ENCODE measurements at places on chromosomes 5 and 9.
A peak's percentile ranks its signal among the peaks of the same experiment; 100 is the strongest.

GRCh38 chr9:35108461-35108860 lies 5.5 kb upstream of the STOML2 start:
- no peak for DNase-seq

DNA sequence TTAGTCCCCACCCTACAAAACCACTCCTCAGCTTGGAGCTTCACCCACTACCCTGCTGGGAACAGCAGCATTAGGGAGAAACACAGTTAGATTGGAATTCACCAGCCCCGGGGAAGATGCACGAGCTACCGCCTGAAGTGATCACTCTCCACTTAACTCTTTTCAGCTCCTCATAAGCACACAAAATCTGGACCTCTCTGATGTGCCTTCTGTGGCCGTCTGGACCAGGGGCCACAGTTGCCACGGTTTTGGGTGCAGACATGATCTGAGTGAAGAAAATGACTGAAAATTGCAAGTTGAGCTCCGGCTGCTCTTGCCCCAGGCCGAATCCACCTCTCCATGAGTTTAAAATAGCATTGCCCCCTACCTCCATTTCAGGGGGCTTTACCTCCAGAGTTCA lies 95.2 kb downstream of the TENT4A start:
- no peak for DNase-seq

- DNase-seq, result no peak
These were observed 144.4 kb downstream of the ARHGEF28 start for GRCh38 chr5:73770172-73771025.

- DNase-seq, result peak; percentile 36
These were observed 60.2 kb downstream of the MELK start for GRCh38 chr9:36632892-36633291.

DNA sequence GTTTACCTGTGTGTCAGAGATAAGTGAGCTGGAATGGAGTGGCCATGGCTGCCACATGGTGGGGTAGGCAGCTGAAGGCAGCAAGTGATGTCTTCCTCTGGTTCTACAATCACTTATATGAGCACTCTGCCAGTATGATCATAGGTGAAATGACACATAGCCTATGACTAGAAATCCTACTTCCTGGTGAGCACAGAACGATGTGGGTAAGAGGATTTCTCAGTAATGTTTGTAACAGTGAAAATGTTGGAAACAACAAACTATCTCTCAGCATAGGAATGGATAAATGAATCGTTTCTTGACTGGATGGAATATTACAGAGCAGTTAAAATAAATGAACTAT lies 187.0 kb upstream of the S1PR3 start:
- no peak for DNase-seq

DNA sequence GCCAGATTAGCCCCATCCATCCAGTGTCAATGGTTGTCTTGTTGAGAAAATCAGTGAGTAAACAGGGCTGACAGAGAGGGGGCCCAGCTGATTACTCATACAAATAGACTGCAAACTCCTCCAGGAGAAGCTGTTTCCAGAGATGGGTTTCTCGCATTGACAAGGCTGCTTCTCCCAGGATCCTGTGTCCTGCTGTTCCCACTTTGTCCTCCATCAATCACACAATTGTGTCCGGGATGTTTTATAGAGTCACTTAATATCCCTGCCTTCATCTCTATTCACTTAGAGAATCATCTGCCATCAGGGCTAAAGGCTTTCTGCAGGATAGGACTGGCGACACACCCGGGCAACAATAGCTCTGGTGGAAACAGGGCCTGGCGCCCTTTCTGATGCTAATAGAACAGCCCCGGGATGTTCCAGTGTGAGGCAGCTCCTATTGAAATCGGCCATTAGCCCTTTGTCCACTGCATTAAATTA lies 71.7 kb upstream of the TBCA start:
- no peak for DNase-seq

DNA sequence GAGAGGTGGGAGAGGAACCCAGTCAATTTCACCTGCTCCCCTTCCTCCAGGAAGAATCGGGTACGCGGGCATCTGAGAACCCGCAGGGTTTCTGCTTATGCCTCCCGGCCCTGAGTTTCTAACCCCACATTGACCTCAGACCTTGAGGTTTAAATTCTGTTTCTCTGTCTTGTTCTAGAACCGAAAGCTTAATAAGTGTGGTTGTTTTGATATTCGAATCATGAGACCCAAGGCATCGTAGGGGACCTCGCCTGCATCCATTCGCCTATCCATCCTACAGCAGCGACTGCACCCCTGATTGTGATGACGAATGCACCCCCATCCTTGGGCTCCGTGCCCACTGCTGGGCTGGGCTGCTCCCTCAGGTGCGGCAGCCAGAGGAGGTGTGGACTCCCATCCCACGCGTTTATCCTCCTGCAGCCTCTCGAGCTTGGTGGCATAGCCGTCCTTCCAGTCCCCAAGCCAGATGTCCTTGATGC lies 80.8 kb upstream of the IER5L start:
- no peak for DNase-seq

GRCh38 chr5:124941051-124942049 lies 194.9 kb upstream of the ZNF608 start:
- no peak for DNase-seq

- DNase-seq, result peak; percentile 7
These were observed 363.7 kb downstream of the IRX2 start for GRCh38 chr5:2387634-2388325.

DNA sequence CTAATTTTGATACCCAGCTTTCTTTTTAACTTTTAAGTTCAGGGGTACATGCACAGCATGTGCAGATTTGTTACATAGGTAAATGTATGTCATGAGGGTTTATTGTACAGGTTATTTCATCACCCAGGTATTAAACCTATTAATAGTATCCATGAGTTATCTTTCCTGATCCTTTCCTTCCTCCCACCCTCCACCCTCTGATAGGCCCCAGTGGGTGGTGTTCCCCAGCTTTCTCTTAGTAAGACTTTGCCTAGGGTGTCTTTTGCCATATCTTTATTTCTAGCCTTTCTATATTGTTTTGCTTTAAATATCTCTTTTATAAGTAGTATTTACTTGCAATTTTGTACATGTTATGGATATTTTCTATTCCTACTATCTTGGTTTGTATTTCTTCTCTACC lies 243.7 kb downstream of the SGCD start:
- no peak for DNase-seq

DNA sequence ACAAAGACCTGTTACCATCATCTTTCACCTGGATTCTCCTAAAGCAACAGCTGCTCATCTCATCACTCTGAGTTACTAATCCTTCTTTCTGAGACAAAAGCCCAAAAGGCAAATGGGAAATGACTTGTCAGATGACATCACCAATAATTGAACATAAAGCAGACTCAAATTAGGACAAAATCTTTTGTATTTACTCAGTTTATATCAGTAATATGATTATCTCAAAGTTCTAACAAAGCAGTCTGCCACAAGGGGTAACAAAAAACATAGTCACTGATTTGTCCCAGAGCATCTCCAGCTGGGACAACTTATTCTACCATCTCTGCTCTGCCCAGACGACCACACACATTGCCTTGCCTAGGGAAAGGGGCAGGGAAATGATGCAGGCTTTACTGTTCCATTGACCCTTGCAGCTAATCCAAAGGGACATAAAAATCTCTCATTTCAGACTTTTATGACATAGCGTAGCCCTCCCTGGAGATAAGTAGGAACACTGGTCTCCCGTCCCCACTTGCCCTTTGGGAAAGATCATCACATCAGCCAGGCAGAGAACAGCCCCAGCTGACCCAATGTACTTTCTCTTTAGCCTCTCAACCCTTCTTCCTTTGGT lies 249.5 kb upstream of the PTGER4 start:
- no peak for DNase-seq

Data from fibroblast of skin of scalp (primary cell).